ENCODE measurements at places on chromosomes 11 and 22.

- DNase-seq = no peak
These were observed 394.4 kb downstream of the OPCML start for GRCh38 chr11:133137939-133138338.

- DNase-seq = no peak
These were observed 9.0 kb downstream of the KCNQ1OT1 start for GRCh38 chr11:2690596-2691354.

GRCh38 chr11:43941257-43941994 is 1.0 kb upstream of the C11orf96 start:
- DNase-seq = no peak

DNA sequence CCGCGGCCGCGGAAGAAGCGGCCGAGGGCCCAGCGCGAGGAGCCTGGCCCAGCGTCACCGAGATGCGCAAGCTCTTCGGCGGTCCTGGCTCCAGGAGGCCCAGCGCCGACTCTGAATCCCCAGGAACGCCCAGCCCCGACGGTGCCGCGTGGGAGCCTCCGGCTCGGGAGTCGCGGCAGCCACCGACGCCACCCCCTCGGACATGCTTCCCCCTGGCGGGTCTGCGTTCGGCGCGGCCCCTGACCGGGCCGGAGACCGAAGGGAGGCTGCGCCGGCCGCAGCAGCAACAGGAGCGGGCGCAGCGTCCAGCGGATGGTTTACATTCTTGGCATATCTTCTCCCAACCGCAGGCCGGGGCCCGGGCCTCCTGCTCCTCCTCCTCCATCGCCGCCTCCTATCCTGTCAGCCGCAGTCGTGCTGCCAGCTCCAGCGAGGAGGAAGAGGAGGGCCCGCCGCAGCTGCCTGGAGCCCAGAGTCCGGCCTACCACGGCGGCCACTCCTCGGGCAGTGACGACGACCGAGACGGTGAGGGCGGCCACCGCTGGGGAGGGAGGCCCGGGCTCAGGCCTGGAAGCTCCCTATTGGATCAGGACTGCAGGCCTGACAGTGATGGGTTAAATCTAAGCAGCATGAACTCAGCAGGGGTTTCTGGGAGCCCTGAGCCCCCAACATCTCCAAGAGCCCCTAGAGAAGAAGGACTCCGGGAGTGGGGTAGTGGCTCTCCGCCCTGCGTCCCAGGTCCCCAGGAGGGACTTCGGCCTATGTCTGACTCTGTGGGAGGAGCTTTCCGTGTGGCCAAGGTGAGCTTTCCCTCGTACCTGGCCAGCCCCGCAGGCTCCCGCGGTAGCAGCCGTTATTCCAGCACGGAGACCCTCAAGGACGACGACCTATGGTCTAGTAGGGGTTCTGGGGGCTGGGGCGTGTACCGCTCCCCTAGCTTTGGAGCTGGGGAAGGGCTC is 1.2 kb downstream of the ARHGEF17 start:
- no peak for DNase-seq

DNA sequence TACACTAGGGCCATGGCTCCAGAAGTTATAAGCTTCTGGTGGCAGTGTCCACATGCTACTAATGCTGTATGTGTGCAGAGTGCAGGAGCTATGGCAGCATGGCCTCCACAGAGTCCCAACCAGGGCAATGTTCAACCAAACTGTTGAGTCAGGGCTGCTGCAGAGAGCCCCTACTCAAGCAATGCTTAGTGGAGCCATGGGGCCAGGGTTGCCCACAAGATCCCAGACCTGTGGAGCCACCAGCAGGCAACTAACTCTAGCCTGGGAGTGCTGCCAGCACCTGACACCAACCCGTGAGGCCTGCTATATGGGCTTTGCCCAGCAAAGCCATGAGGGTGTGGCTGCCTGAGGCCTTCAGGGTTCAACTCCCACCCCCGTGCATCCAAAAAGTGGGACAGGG is 655.2 kb downstream of the TBC1D22A start:
- DNase-seq = no peak

Measured in activated CD4-positive, alpha-beta T cell treated with anti-CD3 and anti-CD28 coated beads, Interleukin-2, amount 50 U/mL, for 1 hour (primary cell).